ENCODE measurements at places on chromosomes 2 and 18.
A peak's percentile ranks its signal among the peaks of the same experiment; 100 is the strongest.

DNA sequence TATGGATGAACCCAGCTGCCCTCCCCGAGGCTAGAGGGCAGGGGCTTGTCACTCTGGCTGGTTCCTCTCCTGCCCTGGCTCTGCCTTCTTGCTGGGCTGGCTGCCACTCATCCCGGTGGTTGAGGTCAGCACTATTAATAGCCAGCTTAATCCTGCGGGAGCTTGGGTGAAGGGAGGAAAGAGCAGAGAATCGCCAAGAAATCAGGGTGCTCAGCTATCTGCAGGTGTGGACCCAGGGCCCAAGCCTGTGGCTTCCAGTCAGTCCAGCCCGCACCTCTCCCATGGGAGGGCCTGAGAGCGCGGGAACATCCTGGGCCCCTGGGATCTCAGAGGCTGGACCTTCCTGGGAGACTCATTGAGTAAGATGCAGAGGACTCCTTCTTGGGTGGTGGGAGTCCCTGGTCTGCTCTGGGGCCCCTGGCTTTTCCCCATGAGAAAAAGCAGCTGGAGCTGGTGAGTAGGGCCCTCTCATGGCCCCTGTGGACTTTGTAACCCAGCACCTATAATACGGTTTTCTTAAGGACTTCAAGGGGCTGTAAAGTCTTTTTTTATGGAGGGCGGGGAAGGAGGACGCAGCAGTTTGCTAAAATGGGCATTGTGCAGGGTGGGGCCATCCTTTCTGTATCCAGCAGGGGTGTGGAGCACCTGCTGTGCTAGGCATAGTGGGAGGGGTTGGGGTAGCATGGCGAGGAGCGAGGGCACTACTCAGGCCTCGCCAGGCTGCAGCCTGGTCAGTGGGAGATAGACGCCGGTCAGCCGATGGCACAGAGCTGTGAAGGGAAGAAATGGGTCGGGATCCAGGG, 27.4 kb upstream of the CNNM3 start:
- DNase-seq = no peak

- DNase-seq = no peak
These were observed 45.4 kb upstream of the CCDC150 start for GRCh38 chr2:196594158-196594557.

DNA sequence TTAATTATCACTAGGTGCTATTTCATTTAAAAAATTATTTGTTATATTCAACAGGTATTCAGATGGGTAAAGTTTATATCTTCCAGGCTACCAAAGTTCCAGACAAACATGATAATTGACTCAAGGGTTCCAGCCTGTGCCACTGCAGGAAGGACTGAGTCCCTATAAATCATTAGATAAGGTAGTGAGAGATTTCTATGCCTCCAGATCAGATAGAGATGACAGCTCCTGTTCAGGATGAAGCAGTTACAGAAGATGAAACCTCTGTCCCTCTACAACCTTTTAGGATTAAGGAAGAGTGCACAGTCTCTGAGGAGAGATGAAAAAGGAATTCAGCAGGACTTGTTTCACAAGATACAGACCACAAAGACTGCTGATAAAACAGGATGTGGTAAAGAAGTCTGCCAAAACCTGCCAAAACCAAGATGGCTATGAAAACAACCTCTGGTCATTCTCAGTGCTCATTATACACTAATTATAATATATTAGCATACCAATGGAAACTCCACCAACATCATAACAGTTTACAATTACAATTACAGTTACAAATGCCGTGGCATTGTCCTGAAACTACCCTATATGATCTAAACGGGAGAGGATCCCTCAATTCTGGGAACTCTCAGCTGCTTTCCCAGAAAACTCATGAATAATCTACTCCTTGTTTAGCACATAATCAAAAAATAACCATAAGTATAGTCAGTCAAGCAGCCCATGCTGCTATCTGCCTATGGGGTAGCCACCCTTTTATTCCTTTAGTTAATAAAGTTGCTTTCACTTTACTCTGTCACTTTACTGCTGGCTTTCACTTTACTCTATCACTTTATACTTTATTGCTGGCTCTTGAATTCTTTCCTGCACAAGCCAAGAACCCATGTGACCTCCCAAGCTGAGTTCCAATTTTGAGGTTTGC, 288.5 kb downstream of the PDE11A start:
- DNase-seq = no peak

GRCh38 chr2:157082950-157083349, 174.6 kb upstream of the GALNT5 start:
- DNase-seq = no peak

GRCh38 chr18:64245126-64245861, 96.4 kb upstream of the LINC00305 start:
- no peak for DNase-seq

- DNase-seq = no peak
These were observed 93.0 kb downstream of the NRP2 start for GRCh38 chr2:205775097-205775877.

DNA sequence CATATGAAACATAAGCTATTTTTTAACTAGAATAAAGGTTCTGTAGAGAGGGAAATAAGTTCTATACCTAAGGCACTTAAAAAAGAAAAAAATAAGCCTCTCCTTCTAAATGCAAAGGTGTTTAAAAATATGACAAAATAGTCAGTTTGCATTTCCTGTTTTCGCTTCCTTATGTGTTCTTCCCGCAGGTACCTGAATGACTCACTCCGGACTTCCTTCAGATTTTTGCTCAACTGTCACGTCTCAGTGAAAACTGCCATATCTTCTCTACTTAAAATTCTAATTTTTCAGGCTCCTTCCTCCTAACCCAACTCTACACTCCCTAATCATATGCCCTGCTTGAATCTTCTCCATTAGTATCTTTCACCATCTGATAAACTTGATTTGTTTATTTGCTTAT, 1333.1 kb downstream of the LRP1B start:
- no peak for DNase-seq

GRCh38 chr2:241788572-241788971, 11.9 kb downstream of the GAL3ST2 start:
- peak; percentile 30 for DNase-seq

- DNase-seq = peak; percentile 72
These were observed 54.3 kb downstream of the PKDCC start for GRCh38 chr2:42102024-42102590.

DNA sequence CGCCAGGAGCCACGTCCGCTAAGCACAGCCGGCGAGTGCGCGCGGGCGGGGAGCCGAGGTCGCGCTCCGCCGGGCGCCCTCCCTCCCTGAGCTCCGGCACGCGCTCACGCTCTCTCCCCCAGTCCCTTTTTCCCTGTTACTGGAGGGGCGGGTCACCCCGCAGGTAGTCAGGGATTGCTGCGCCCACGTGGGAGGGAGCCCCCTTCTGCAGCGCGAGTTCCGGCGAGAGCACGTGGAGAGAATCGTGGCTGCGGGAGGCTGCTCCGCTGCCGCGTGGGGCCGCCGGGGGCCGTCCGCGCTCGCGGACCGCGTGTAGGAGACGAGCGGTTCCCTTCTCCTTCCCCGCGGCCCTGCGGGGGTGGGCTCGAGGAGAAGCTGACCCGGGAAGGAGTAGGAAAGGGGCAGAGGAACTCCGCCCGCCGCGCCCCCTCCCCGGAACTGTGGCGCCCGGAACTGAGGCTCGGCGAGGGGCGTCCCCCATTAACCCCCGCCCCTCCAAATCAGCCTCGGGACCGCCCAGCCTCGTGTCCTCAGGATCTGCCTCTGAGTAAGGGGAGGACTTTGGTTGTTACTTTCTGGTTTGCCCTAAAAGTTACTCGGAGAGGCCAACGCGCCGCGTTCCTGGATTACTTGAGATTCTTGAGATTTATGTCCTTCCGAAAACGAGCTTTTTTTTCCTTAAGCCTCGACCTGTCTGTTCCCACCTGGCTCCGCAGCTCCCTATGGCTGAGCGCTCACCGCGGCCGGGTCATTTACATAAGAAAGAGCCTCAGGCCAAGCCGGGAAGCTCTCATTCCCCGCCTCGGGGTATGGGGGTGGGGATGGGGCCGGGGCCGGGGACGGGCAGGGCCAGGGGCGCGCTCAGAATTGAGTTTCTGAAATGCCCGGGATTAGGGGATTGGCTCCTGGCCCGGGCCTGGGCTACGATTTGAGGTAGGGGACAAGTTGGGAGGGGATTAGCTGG, 1.1 kb downstream of the HK2 start:
- peak; percentile 65 for DNase-seq

GRCh38 chr2:14492920-14493503, 139.5 kb upstream of the LRATD1 start:
- no peak for DNase-seq

GRCh38 chr2:1967242-1968208, 223.2 kb upstream of the PXDN start:
- DNase-seq = no peak

DNA sequence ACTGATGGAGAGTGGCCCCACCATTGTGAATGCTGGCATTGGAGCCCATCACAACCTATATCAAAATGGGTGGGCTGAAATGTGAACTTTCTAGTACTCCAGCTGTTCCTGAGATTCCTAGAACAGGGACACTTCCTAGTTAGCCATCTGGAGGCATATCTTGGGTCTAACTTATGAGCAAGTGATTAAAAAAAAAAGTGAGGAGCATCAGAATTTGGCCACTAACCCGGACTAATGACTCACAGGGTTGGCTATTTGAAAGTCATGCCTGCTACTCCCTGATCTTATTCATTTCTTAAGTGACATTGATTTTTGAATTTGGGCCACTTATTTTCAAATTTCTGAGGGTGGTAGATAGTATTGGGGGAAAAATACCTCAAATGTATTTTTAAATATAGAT, 216.6 kb downstream of the HRH4 start:
- DNase-seq = no peak

GRCh38 chr2:40343902-40344301, 108.0 kb downstream of the SLC8A1 start:
- no peak for DNase-seq

- DNase-seq = no peak
These were observed 89.3 kb downstream of the ADD2 start for GRCh38 chr2:70678576-70679143.

GRCh38 chr2:239245872-239246721, 154.7 kb downstream of the HDAC4 start:
- DNase-seq = no peak

DNA sequence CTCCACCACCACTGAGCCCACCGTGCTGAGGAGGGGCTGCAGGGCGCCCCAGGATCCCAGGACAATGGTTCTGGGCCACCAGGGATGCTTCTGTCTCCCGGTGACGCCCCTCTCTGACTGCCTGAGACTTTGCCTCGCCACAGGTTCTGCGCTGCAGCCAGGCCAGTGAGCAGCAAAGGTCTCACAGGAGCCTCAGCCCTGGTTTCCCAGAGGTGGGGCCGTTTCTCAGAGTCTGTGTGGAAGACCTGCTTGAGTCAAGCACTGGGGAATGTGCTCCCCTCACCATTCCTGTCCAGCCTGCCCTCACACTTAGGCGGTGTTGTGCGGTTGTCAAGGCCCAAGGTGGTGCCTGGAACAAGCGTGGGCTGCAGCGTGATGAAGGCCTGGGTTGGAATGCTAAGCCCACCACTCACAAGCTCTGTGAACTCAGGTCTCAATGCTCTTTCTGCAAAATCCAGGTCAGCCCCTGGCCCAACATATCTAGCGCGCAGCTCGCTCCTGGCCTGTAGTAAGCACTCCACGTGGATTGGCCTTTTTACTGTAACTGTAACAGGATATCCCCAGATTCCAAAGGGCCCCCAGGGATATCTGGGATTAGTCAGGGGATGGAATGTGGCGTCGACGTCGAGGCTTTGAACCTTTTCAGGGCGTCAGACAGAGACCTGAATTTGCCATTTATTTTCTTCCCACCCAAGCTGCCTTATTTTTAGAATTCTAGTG, 47.6 kb downstream of the PLB1 start:
- no peak for DNase-seq

DNA sequence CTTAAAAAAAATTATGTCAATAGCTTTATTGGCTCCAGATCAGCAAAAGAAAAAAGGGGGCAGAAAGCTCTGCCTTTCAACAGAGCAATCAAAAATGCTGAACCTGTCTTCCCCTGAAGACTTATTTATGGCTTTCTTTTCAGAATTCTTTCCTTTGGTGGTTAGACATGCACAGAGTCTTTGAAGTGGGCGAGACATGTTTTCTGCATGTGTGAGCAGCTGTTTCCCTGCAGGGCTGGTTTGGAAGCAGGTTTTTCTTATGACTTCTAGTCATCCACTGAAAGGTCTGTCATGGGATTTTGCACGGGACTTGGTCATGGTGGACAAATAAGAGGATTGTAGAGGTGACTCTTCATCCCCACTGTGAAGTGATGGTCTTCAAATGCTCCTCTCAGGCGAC, 160.3 kb downstream of the VAPA start:
- DNase-seq = no peak

GRCh38 chr2:235157746-235158482, 206.1 kb downstream of the SH3BP4 start:
- DNase-seq = no peak

DNA sequence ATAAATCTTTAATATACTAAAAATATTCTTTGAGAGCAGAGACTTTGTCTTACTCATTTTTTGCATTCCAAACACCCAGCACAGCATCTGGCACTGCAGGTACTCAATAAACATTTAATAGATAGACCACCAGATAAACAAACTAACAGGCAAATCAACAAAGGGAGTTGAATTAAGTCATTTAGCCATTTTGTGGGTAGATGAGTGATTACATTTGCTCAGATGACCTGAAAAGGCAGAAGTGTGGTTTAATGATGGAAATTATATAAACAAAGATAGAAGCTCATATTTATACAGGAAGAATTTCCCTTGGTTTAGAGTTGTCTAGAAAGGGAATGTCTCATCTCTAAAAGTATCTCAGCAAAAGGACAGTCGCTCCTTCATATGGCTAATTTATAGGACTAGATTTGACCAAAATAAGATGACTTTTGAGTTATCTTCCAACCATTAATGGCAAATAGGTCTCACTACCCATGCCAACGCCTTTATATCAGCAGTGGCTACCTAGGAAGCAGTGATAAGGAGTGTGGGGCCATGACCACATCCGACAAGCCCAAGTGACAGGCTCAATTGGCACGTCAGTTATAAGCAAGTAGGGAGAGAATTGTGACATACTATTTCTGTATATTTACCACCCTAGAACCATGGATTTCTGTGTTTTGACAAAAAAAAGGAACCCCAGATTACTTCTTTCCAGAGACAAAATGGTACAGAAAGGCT, 173.5 kb downstream of the ATAD2B start:
- DNase-seq = no peak

DNA sequence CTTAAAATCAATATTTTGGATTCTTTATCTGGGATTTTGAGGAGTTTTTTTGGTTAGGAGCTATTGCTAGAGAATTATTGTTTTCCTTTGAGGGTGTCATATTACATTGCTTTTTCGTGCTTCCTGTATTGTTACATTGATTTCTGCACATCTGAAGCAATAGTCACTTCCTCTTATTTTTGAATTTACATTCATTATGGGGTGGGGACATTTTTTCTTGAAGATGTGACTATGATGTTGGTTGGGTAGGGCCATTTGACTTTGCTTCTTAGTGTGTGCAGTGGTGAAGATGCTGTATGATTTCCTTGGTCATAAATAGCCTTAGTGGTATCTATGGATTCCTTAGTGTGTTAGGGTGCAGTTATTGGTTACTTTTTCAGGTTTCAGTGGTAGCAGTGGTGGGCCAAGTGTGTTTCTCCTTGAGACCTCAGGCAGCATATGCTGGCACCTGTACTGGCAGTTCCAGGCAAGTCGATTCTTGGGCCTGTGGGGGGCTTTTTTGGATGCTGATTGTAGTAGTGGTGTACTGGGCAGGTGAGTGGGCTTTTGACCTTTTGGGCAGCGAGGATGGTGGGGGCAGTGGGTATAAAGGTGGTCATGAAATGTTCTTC, 61.8 kb downstream of the ARHGAP25 start:
- no peak for DNase-seq

- DNase-seq = no peak
These were observed 50.9 kb downstream of the COL3A1 start for GRCh38 chr2:189024901-189025618.

GRCh38 chr2:216308576-216308975, 63.7 kb downstream of the MARCHF4 start:
- no peak for DNase-seq

GRCh38 chr2:72803626-72804320, 22.1 kb downstream of the EXOC6B start:
- DNase-seq = no peak
